ENCODE measurements at places on chromosomes 11 and 22. TPM values are rescaled to one million over a fixed set of nuclear protein-coding genes. Genes with fewer than 3 reads are reported as not detected.
A peak's percentile ranks its signal among the peaks of the same experiment; 100 is the strongest.

DNA sequence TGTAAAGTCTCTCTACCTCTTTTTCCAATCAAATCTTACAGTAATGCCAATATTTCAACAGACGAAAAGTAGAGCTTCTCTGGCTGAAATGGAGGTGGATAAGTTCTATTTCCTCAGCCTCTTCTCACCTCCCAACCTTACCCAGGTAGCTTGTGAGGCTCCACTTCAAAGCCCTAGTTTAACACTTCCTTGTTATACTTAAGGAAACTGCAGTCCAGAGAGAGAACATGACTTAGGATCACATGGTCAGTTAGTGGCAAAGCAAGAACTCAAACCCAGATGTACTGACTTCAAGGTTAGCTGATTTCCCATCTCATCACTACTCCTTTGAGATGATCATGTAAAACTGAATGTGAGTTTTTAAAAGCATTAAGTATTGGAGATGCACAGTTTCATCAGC, 32.5 kb downstream of the PAK1 start:
- DNase-seq: no peak

Gene OR51I1
- total RNA-seq: not detected

DNA sequence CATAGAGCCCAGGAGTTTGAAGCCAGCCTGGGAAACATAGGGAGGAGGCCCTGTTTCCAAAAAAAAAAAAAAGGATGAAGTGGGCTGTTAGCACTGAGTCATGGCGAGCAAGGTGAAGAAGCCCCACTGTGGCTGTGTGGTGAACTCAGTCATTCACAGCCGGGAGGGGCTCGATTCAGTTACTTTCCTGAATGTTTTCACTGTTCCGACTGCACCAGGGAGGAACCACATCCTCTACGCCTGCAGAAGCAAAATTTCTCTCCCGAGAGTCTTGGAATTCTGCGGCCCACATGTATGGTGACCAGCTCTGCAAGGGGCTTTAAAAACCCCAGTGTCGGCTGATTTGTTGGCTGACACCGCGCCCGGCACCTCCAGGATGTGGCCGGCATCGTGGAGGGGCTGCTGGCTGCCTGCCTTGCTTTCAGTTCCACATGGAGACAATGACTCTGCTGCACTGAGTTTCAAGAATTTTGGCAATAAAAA, 27.8 kb upstream of the GRAMD4 start:
- peak; percentile 66 for DNase-seq

DNA sequence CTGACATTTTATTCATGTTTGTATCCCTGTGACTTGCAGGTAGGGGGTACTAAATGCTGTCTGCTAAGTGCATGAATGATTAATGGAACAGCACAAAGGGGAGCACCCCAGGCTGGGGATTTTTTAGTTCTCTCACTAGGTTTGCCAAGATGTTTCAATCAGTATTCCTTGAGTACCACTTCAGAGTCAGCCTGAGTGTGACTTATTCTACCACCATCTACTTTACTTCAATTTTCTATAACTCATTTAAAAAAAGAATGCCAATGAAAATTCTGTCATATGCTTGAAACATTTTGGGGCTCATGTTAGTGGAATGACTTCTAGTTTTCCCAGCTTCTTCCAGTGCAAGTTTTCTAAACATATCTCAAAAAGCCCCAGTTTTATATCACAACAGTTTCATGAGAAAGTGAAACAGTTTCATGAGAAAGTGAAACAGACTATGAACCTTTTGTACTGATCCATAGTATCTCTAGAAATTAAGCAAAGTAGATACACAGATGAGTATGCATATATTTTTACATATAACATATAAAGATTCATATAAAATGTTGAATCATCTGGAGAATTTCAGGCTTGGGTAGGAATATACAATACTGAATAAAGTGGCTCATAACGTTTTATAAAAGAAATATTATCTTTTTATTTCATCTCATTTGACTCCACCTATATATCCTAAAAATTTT, 252.4 kb downstream of the GRM5 start:
- no peak for DNase-seq

Gene MYBPC3
- not detected for total RNA-seq

Gene LRRN4CL
- total RNA-seq: 0.22 TPM

DNA sequence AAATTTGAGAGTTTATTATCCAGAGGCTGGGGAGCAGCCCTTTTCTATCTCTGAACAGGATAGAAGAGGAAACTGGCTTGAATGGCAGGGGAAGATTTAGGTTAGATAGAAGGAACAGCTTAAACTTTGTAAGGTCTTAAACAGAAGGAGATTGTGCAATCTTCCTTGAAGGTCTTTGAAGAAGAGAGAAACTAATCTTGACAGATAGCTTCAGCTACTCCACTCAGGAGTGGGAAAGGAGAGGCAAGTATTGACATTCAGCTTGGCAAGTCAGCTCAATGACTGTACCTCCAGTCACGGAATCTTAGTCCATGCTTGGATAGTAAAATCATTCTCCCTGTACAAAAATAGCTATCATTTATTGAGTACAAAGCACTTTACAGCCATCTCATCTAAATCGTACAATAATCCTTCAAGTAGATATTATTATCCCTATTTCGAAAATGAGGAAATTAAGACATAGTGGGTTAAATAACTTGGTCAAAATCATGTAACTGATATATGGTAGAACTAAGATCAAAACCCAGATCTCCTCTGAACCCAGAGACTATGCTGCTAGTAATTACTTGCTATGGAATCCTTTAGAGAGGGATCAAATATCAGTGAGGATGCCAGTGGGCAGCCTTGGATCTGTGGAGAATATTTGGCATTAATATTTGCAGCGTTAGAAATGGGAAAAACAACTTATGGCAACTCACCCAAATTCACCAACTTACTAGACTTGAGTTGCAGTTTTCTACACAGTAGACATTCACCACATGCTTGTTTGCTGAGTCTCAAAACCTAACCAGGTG, 14.6 kb downstream of the C11orf97 start:
- DNase-seq: no peak

Measured in lung microvascular endothelial cell (primary cell).